Esophagus muscularis mucosa (tissue), 4 donors: ENCODE measurements at places on chromosomes 5 and 9.

DNA sequence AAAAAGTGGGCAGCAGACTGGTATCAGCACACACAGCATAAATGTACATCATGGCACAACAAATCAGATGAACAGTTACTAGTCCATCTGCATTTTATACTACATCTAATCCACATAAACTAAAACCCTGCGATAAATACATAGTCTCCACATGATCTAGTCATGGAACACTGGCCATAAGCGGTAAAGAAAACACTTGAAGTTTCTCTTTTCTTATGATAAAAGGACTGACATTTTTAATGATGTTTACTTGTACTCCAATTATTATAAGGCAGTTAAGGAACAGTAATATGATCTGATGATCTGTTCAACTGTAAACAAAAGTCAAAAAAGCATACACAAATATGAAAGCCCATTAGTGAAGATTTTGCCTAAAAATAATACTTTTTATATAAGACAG is 112.5 kb downstream of the MPDZ start:
- DNase-seq: no peak

GRCh38 chr5:154298065-154298464 is 107.5 kb downstream of the GALNT10 start:
- DNase-seq: no peak

DNA sequence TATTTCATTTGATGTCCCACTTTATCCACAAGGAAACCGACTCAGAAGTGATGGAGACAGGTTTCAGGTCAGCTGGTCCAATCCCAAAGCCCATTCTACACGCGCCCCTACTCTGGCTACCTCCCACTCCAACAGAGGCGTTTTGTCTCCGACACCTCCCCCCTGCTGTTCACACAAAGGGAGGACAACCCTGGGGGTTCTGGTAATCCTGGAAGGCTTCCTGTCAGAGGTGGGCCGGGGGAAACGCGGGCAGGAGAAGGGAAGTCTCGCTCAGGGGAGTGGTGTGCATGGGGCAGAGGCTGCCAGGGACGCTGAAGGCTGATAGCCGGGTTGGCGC is 39.7 kb upstream of the GABRP start:
- DNase-seq: peak; percentile 39

- no peak for DNase-seq
These were observed 50.4 kb upstream of the CDKN2AIPNL start for GRCh38 chr5:134462047-134462575.

GRCh38 chr5:177317959-177318377 is 6.3 kb upstream of the MXD3 start:
- DNase-seq: no peak

- no peak for DNase-seq
These were observed 69.0 kb upstream of the SLC12A2 start for GRCh38 chr5:128014578-128014977.

- DNase-seq: no peak
These were observed 42.9 kb downstream of the BNIP1 start for GRCh38 chr5:173187054-173187743.

- no peak for DNase-seq
These were observed 78.8 kb downstream of the HRH2 start for GRCh38 chr5:175736652-175737051.

DNA sequence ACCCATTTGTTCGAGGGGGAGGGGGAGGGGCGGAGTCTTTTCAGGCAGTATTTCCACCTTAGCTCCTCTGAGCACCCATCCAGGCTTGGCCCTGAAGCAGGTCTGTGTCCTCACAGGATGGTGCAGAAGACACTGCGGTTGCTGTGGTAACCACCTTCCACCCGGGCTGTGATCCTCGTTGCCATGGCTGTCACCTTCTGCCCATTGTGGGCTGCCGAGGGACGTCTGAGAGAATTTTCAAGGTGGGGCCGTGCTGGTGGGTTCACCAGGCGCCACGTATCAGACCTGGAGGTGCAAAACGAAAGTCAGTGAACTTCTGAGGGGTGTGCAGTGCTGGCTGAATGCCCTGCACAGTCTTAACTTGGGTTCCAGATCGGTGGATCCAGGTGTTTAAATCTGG is 26.7 kb downstream of the POLR1E start:
- DNase-seq: no peak

DNA sequence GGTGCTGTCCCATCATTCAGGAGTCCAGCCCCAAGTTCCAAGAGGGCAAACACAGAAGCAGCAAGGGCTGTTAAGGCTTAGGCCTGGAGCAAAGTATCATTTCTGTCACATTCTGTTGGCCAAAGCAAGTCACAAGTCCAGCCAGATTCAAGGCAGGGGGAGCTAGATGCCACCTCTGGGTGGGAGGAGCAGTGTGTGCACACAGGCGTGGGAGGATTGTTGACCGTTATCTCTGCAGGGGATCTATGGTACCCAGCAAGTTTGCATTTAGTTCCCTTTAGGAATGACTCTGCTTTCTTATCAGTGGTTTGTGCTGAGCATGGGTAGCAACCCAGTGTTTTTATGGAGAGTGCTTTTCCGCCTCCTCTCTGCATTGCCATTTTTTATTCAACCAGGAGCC is 278.9 kb downstream of the NR3C1 start:
- no peak for DNase-seq
